ENCODE measurements at places on chromosomes 5 and 9.

DNA sequence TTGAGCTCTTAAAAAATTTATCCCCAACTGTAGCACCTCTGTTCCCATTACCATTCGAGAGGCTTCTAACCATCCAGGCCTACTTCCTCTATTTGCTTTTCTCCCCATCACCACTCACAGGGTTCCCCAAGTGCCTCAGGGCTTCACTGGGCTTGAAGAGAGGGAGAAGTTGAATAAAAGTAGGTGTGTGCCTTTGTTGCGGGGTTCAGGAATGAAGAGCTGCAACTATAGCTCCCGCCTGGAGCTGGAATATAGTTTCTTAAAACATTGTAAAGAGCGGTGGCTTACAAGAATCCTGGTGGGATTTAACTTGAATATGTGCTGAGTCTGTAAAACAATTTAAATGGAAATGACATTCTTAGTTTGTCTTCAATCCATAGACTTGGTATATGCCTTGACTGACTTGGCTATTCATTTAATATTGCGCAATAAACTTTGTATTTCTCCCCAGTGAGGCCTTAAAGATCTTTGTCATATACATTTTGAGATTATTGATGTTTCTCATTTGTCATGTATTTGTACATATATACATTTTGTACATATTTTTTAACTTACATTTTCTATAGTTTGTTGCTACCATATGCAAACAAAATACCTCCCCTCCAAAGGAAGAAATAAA, 7.2 kb downstream of the ENTREP1 start:
- no peak for DNase-seq

GRCh38 chr5:158759283-158759682, 340.4 kb downstream of the EBF1 start:
- DNase-seq = no peak

DNA sequence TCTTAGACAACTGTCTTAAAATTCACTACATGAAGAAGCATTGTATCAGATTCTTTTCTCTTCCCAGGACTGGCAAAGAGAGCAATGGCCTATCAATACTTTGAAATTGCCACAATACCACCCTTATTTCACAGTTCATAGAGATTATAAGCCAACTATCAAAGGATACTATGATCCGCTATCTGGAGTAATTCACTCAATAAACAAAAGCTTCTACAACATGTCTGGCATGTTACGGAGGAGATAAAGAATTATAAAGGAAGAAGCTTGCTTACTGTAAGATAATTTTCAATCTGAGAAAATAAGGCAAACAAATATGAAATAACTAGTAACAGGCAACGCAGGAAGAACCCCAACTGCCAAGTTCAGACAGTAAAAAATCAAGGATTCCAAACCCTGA, 114.8 kb downstream of the GNAQ start:
- DNase-seq = no peak

GRCh38 chr9:134167530-134167931, 3.2 kb upstream of the RNU6ATAC start:
- no peak for DNase-seq

- DNase-seq = peak; percentile 73
Observed at GRCh38 chr9:134443174-134444037, 117.2 kb downstream of the RXRA start.

DNA sequence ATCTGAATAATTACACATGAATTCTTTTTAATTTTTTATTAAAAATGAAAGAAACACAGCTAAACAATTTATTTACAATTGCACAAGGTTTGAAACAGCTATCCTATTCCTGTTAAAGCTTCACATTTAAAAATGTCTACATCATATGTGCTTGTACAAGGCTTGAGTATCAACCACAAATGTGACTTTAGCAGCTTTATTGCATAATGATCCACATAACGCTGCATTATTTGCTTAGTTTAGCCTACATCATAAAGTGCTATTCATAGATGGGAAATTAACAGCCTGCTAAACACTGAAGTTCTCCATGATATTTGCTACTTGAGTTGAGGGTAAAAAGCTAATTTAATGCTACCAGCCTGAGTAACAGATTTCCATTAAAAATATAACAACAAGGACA, 45.0 kb downstream of the TRIM36 start:
- DNase-seq = no peak

DNA sequence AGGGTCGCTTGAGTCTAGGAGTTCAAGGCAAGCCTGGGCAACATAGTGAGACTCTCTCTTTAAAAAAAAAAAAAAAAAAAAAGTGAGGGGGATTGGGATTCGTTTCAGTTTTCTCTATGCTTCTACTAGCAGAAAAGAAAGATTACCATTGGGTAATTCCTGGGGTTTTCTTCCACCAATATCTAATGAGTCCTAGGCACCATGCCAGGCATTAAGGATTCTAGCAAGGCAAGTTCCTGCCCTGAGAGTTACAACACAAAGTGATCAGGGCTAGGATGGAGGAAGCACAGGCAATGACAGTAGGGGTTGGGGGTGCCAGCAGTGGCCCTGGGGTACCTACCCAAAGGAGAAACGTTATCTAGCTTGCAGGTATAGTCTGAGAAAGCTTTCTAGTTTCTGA, 90.8 kb downstream of the PCDH1 start:
- DNase-seq = no peak

GRCh38 chr5:10505517-10506095, 58.3 kb upstream of the ANKRD33B start:
- DNase-seq = no peak

DNA sequence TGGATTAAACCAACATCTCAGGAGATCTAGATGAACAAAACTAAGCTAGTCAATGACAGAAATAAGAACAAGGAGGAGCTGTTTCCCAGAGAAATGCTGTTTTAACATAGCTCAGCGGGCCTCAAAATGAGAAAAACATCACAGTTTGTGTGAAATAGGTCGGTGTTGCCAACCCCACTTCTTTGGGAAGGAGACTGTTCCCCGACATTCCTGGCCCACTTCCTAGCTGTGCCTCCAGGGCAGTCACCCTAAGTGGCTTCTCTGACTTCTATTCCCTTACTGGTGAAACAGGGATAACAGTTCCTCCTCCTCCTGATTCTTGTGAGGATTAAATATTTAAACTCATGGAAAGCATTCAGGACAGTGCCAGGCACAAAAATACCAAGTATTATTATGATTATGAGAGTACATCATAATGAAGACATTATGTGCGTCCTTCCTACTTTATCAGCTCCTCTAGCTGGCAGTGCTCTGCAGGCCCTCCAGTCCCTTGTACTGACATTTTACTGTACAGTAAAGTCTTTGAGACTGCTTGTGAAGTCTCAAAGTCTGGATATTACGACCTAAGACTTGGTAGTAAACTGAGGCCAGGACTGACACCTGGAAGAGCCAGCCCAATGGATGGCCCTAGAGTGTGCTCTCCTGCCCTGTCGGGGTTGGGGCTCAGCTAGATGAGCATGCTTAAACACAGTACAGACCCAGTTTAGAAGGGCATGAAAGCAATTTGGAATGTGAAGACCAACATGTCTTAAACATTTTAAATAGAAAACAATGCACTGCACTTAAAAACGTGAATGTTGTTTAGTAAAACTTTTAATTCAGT, 7.3 kb downstream of the ISCA1 start:
- DNase-seq = no peak

DNA sequence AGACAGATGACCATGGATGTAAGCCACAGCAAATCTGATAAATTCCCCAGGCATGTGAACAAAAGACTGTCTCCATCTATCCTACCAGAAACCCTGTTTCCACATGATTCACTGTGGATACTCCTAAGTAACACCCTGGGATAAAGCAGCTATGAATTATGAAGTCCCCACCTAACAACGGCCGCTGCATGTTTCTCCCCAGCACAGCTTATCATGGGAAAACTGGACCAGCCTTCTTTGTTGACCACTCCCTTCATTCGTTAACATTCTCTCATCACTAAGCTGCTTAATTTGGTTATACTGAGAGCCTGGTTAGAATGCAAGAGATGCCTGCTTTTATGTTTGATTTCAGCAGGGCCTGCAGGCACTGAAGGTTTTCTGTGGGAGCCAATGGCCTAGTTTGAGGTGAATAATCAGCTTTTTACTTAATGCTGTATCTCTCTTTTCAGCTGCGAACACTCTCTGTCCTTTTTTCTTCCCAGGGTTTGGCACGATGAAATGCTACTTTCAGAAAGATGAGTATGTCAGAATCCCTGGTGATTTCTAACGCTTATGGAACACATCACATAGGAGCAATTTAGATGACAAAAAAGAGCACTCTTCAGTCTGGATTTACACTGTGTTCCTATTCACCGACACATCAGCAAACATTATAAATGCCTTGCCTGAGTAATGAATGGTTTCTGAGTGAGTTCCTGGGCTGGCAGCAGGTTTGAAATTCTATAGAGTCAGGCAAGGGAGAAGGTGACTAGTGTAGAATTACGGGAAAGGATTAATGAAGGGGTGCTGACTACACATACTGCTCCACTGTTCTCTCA, 318.4 kb upstream of the ZNF608 start:
- no peak for DNase-seq

DNA sequence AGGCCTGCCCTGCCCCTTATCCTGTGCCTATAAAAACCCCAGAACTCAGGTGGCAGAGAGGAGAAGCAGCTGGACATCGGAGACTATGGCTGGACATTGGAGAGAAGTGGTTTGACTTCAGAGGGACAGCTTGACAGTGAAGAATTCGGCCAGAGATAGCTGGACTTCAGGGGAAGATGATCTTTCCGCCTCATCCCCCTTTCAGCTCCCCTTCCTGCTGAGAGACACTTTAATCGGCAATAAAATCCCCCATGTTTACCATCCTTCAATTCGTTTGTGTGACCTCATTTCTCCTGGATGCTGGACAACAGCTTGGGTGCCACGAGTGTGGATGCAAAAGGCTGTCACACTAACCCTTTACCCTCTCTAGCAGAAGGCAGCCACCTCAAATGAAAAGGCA, 134.1 kb upstream of the TUT7 start:
- no peak for DNase-seq

- no peak for DNase-seq
Observed at GRCh38 chr5:72407541-72407940, 87.4 kb downstream of the PTCD2 start.

DNA sequence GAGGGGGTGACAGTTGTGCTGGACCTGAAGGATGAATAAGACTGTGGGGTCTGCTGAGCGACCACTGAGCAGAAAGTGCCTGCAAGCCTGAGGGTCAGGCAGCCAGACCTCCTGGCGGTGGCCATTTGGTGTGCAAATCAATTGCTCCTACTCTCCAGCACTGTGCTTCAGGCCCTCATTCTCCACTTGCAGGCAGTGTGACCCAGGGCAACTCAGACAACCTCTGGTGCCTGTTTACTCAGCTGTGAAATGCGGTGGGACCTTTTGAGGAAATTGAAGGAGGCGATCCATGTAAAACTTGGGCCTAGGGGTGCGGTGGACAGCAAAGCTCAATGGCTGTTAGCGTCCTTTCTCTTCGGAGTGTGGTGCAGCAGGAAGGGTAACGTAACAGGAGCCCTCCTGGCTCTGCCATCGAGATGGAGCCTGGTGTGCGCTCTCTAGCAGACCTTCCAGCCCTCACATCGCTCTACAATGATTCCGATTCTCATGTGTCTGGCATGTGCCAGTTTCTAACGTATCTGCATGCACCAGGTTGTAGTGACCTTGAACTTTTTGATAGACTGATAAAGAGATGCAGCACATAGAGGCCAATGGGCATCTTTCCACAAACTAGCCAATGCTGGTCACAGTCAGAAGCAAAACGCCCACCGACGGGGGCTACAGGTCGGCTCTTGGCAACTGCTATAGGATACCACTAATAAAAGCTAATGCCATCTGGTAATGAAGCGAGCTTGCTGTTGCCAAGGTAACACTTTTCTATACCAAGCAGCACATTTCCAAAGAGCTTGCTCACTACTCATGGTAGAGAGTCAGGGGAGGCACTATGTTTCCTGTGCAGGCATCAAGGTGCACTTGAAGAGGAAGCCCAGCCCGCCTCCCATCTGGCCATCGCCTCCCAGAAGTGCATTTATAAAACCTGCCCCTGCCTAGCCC, 159.7 kb upstream of the RAPGEF1 start:
- no peak for DNase-seq

All from activated CD8-positive, alpha-beta memory T cell treated with anti-CD3 and anti-CD28 coated beads for 4 hours (primary cell).